ENCODE measurements at places on chromosomes 2 and 18.

GRCh38 chr2:108594982-108595464, 60.8 kb downstream of the LIMS1 start:
- peak; percentile 99 for DNase-seq

DNA sequence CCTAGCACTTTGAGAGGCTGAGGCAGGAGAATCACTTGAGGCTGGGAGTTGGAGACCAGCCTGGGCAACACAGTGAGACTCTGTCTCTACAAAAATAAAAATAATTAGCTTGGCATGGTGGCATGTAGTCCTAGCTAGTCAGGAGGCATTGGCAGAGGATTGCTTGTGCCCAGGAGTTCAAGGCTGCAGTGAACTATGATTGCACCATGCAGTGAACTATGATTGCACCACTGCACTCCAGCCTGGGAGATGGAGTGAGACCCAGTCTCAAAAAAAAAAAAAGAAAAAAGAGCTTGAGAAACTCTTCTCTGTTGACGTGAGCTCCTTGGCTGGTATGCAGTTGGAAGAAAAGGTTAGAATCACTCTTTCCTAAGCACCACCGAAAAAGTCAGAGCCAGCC, 125.1 kb upstream of the TNP1 start:
- DNase-seq: no peak

DNA sequence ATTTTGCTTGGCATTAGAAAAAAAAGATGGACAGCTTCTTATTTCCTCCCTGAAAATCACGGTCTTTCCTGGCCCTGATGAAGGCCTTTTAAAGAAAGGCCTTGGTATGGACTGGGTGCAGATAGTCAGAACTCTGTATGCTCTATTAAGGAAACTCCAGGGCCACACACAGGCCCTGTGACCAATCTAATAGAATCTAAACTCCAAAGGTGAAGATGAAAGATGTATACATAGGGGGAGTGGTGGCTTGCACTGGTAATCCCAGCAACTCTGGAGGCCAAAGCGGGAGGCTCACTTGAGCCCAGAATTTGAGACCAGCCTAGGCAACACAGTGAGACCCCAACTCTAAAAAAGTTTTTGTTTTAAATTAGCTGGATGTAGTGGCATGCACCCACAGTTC, 37.3 kb downstream of the OXER1 start:
- no peak for DNase-seq

GRCh38 chr2:235460548-235461047, 33.2 kb upstream of the AGAP1 start:
- no peak for DNase-seq

GRCh38 chr2:56232912-56233311, 49.1 kb downstream of the CCDC85A start:
- no peak for DNase-seq

All from fibroblast of skin of right quadriceps (primary cell).